ENCODE measurements at places on chromosomes 2 and 18. TPM values are rescaled to one million over a fixed set of nuclear protein-coding genes. Genes with fewer than 3 reads are reported as not detected.

GRCh38 chr18:74623047-74623816 lies 25.6 kb downstream of the ZNF407 start:
- DNase-seq, result no peak

Gene KIF1A
- 15.8 TPM for polyA plus RNA-seq

- no peak for DNase-seq
Observed at GRCh38 chr2:43266711-43267111, 40.3 kb upstream of the ZFP36L2 start.

GRCh38 chr18:62418258-62418657 lies 93.1 kb downstream of the TNFRSF11A start:
- no peak for DNase-seq

DNA sequence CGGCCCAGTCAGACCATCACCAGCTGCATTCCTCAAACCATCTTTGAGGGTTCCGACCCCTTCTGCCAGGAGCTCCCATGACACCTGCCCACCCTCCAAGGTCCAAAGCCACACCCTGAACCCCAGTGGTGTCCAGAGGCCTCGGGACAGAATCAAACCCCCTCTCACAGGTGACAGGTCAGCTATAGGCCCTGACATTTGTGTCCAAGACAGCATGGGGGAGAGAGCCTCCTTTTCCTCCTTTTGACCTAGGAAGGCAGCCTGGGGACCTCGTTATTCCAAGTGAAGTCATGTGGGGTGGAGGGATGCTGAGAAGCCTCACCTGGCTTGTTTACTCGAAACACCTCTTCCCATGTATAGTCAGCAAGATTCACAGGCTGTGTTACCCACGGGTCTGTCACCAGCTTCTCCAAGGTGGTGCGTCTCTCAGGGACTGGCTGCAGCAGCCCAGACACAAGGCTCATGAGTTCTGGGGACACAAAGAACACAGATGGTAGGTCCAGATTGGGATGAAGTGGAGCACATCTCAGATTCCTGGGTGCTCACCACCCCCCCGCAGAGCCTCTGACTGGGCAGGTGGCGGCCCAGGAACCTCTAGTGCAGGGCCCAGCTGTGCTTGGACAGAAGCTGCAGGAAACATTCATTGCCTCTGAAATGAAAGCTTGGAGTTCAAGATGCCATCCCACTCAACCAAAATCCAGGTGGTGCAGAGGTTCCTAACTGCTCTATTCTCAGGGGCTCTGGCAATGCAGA lies 5.1 kb upstream of the MTERF4 start:
- no peak for DNase-seq

DNA sequence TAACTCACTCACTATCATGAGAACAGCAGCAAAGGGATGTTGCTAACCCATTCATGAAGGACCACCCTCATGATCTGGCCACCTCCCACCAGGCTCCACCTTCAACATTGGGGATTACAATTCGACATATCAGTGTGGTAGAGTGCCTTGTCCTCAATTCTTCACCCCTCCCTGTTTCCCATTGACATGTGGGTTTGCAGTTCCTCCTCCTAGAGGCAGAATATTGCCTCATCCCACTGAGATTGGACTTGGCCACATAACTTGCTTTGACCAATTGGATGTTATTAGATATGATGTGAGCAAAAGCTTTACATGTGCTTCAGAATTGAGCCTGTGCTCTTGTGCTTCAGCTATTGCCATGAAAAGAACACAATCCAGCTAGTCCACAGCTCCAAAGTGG lies 217.0 kb upstream of the CXCR4 start:
- DNase-seq, result no peak

GRCh38 chr2:215002500-215002899 lies 135.9 kb downstream of the ABCA12 start:
- DNase-seq, result peak; percentile 46

GRCh38 chr2:6896930-6897759 lies 19.6 kb downstream of the RSAD2 start:
- no peak for DNase-seq

DNA sequence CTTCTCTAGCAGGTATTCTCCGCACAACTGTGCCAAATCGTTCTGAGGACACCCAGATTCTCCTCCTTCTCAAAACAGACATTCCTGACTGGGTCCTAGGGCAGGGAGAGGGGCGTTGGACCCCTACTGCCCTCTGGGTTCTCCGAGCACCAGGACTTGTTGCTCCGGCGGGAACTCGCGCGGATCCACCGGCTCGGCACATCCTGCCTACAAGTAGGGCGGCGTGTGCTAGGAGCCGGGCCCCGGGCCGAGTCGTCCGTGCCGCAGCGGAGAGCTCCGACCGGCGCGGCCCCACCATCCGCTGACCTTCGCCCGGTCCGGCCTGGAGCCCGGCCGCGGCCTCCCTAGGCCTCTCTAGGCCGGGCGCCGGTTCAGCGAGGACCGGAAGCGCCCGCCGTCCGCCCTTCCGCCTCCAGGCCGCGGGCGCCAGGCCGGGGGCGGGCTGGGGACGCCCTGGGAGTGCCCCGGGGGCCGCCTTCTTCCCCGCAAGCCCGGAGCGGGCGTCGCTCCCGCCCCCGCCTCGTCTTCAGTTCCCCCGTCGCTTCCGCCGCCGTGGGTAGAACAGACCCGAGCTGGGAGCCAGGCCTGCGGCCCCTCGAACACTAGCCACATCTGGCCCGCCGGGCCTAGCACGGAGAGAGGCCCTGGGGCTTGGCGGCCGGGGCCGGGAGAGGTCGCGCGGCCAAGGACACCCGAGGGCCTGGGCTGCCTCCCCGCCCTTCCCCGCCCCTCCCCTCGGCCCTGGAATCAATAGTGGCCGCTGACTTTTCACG lies 7.6 kb upstream of the ONECUT2 start:
- DNase-seq, result no peak

Gene LRRC30
- 0.76 TPM for polyA plus RNA-seq

DNA sequence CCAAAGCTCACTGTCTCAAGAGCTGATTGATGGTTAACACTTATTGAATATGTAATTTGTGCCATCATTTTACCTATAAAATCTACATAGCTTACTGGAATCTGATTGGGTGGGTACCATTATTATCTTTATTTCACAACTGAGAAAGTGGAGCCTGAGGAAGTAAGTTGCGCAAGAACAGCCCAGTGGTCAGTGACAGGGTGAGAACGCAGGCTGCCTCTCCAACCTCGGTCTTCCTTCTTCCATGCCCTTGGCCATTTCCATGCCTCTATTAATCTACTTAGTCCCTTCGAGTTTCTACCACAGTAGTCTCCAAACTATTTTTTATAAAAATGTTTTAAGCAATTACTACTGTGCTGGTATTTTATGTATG lies 390.9 kb upstream of the VWC2L start:
- DNase-seq, result no peak

- DNase-seq, result no peak
Observed at GRCh38 chr2:189557373-189557772, 23.2 kb downstream of the SLC40A1 start.

DNA sequence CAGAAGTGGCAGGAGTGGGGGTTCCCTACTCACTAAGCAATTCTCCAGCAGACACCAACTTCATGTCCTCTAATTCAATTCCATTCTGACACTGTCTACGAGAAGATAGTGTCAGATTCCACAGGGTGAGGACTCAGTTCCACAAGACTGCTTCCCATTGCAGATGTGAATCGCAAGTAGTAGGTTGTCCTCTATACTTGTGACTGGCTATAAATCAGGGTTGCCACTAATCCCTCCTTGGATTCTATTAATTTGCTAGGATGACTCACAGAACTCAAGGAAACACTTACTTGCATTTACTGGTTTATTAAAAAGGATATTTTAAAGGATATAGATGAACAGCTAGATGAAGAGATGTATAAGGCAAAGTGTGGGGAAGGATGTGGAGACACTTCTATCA lies 184.1 kb upstream of the ACVR2A start:
- no peak for DNase-seq

DNA sequence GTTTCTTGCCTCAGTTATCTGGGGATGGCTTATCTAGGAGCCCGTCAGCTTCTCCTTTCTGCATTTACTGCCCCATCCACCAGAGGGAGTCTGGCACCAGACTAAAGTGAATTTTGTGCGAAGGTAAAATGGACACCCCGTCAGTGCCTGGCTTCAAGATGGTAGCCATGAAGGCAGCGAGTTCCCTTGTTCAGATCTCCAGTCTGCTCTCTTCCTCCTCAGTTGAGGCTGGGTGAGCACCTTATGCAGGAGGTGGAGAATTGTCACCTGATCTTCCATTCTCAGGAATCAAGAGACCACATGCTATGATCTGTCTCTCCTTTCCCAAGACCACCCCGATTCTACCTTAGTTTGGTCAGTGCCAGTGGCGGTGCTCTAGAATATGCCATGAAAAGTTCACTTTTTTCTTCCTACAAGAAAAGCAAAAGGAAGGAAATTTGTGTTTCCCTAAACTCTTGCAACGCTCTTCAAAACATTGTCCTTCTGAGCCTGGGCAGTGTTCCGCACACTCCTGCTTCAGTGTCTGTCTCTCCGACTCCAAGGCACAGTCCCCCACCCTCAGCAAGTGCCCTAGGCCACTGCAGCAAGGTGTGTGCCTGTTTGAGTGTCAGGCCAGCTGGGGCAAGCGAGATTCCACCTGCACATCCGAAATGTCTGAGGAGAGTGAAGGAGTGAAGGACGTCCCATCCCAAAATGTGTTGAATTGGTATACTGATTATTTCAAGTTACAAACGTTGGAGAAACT lies 168.6 kb downstream of the SS18 start:
- DNase-seq, result no peak

DNA sequence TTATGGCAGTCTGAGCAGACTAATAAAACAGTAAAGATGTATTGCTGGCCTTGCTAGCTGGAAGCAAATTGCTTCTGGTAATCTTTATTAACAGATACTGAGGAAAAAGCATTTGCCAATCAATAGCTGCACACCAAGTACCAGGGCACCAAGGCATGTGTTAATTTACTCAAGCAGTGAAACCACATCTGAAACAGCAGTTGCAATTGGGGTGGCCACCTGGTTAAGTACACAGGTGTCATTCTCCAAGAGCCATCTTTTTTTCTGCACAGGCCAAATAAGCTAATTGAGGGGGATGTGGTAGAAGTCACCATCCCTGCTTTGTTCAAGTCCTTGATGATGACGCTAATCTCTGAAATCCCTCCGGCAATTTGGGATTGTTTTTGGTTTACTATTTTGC lies 8.6 kb upstream of the SEH1L start:
- DNase-seq, result no peak

DNA sequence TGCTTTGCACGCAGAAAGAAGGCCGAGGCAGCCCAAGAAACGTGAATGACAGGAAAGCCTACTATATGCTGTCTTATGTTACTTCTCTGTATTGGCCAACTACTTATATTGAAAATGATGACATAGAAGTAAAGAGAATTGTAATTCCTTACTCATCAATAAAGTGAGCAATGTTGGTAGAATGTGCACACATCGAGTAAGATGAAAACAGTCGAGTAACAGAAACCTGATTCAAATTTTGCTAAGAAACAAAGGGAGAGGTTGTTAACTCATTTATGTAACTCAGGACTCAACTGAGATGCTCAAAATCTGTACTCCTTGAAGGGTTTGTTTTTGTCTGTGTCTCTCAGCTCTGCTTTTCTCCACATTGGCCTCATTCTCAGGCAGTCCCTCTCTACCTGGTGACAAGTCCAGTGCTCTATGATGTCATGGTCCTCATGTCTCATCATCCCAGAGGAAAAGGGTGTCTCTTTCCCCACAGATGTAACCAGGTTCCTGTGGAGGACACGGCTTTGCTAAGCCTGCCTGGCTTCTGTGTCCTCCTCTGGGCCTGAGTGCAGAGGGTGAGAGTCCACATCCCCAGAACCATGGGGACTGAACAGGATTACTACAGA lies 30.3 kb upstream of the CCDC93 start:
- DNase-seq, result no peak

DNA sequence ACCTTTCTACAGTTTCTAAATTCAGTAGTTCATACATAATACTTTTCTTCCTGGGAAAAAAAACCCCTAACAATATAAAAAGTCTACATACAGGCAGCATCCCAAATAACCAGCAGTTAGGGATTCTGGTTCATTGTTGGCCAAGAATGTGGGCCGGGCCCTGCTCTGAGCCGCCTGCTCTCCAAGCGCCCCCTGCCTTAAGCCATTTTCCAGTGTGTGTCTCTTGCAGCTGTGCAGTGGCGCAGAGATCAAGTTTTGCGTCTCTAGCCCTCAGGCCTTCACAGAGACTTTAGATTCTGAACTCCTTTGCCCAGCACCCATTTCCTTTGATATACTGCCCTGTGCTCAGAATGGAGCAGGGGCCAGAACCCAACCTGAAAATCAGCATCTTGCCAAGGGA lies 32.9 kb downstream of the RMC1 start:
- no peak for DNase-seq

GRCh38 chr2:204871231-204871953 lies 326.1 kb downstream of the PARD3B start:
- DNase-seq, result peak; percentile 23

Gene VIT
- 0.10 TPM for polyA plus RNA-seq

GRCh38 chr2:69018678-69019095 lies 5.7 kb downstream of the ANTXR1 start:
- DNase-seq, result no peak

- peak; percentile 28 for DNase-seq
Observed at GRCh38 chr18:64100116-64100922, 48.6 kb downstream of the LINC00305 start.

Gene DSG2
- 43.6 TPM for polyA plus RNA-seq

- no peak for DNase-seq
Observed at GRCh38 chr2:222688917-222689316, 17.5 kb downstream of the MOGAT1 start.

DNA sequence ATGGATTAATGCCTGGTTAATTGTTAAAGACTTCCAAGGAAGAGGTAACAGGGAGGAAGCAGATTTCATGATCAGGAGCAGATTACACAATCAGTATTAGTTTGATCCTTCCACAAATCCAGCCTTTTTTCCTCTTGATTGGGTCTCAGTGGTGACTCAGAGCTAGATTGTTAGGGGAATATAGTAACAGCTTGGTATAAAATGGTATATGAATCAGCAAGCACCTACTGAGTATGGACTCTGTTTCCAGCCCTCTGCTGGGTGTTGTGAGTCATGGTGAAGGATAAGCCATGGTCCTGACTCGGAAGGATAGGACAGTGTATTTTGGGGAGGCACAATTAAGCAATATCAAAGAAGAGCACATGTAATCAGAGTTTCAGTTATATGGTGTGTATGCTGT lies 272.4 kb upstream of the DPP10 start:
- DNase-seq, result no peak

Gene OXER1
- 13.0 TPM for polyA plus RNA-seq

DNA sequence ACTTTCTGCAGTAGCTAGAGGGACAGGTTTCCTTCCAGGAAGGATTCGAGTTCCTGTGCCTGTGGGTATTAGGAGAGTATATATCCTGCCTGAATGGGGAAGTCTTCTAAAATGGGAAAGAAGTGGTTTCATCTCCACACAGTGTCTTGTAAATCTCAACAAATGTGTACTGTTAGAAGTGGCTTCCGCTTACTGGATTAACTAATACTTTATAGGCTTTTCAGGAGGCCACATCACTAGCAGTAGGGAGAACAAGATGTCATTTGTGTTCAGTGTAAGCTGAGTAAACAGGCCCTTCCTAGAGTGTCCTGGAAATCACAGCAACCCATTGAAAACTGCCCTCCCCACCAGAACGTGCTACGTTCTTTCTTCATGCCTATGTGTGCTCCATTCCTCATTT lies 12.5 kb upstream of the POLR1B start:
- DNase-seq, result no peak

Gene ACMSD
- 30.0 TPM for polyA plus RNA-seq

Measured in left renal cortex interstitium (tissue), 4 donors.